ENCODE measurements at places on chromosomes 5 and 9.

DNA sequence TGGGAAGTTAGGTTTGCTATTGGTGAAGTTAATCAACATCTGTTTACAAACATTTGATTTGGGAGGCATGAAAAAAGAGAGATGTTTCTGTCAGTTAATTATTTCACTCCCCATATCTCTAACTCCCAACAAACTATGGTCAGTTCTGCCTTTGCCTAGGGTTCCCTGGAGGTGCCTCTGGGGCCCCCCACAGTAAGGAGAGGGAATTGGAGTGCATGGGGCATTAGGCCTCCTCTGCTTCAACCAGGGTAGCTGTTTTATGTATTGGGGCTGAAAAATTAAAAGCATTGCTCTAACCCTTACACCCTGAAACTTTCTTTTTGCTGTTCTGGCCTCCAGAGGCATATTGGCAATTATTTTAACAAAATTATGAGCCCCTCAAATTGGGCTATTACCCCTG, 32.3 kb downstream of the RUSC2 start:
- no peak for DNase-seq
- no peak overlapping the region for H3K4me3 ChIP-seq
- no peak overlapping the region for H3K27ac ChIP-seq
- H3K27me3 ChIP-seq: peaks cover 2% of the 10 kb centered on the region
- no peaks in the 10 kb centered on the region for H3K36me3 ChIP-seq
- peaks cover 13% of the 10 kb centered on the region for H3K4me1 ChIP-seq

GRCh38 chr9:115992834-115993233, 160.8 kb upstream of the PAPPA start:
- no peaks in the 10 kb centered on the region for H3K4me1 ChIP-seq
- DNase-seq: no peak
- no peak overlapping the region for H3K27ac ChIP-seq

DNA sequence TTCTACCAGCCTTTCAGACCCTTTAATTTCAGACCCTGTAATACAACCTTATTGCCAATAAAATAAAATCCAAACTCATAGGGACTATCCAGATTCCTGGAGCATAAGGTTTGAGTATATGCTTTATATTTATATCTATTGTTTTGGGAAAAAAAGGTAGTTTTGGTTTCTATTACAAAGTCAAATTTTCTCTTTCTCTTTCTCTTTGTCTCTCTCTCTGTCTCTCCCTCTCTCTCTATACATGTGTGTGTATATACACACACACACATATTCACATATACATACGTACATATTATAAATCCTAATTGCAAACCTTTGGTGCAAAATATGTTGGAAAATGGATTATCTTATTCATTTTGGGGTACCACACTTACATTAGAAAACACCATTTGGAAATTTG, 39.0 kb downstream of the TMEM232 start:
- no peaks in the 10 kb centered on the region for H3K27me3 ChIP-seq
- H3K27ac ChIP-seq: no peak overlapping the region
- no peak overlapping the region for H3K4me3 ChIP-seq
- H3K36me3 ChIP-seq: no peaks in the 10 kb centered on the region

GRCh38 chr9:81896070-81896469, 32.2 kb upstream of the SPATA31D4 start:
- no peak for DNase-seq
- H3K27ac ChIP-seq: no peak overlapping the region
- H3K4me1 ChIP-seq: peaks cover 3% of the 10 kb centered on the region
- H3K4me3 ChIP-seq: no peak overlapping the region
- peaks cover 2% of the 10 kb centered on the region for H3K27me3 ChIP-seq

DNA sequence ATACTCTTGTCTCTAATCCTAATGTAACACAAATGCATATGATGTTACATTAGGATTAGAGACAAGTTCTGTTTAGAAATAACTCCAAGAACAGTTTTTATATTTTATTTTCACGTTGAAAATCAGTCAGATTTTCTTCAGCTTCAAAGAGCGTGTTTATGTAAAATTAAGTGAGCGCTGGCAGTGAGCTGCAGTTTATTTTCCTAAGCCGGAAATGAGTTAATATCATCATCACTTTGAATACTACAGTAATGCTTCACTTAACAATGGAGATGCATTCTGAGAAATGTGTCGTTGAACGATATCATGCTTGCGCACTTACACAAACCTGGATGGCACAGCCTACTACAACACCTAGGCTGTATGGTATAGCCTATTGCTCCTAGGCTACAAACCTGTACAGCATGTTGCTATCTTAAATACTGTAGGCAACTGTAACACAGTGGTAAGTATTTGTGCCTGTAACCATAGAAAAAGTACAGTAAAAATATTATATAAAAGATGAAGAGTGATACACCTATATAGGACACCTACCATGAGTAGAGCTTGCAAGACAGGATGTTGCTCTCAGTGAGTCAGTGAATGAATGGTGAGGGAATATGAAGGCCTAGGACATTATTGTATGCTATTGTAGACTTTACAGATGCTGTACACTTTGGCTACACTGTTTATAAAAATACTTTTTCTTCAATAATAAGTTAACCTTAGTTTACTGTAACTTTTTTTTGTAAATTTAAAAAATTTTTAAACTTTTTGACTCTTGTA, 65.9 kb upstream of the C5orf46 start:
- H3K4me3 ChIP-seq: no peak overlapping the region
- no peaks in the 10 kb centered on the region for H3K27me3 ChIP-seq
- DNase-seq: no peak
- H3K27ac ChIP-seq: no peak overlapping the region

GRCh38 chr9:99762470-99762869, 59.2 kb upstream of the NR4A3 start:
- DNase-seq: no peak
- H3K36me3 ChIP-seq: no peaks in the 10 kb centered on the region
- no peak overlapping the region for H3K4me3 ChIP-seq

DNA sequence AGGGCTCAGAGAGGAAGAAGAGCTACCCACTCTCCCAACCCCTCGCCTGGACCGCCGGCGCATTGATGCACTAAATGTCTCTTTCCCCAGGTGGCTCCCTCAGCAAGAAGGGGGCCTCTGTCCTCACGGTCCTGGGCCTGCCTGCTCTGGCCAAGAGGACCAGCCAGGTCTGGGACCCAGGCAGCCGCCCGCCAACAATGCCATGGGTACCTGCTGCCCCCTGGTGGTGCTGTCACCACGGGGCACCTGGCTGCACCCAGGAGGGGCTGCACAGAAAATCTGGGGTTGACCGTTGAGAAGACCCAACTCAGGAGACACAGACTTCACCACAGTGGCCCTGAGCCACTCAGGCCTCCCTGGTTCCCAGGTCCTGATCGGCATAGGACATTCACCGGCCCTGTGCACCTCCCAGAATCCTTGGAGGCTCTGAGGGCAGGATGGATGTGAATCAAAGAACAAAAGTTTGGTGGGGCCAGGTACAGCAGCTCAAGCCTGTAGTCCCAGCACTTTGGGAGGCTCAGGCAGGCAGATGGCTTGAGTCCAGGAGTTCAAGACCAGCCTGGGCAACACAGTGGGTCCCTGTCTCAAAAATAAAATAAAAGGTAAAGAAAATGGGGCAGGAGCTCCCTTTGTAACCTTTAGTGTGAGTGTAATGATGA, 2.4 kb upstream of the VAV2 start:
- DNase-seq: peak; percentile 95
- no peak overlapping the region for H3K27ac ChIP-seq
- peaks cover 11% of the 10 kb centered on the region for H3K4me1 ChIP-seq
- no peaks in the 10 kb centered on the region for H3K27me3 ChIP-seq
- H3K36me3 ChIP-seq: no peaks in the 10 kb centered on the region

DNA sequence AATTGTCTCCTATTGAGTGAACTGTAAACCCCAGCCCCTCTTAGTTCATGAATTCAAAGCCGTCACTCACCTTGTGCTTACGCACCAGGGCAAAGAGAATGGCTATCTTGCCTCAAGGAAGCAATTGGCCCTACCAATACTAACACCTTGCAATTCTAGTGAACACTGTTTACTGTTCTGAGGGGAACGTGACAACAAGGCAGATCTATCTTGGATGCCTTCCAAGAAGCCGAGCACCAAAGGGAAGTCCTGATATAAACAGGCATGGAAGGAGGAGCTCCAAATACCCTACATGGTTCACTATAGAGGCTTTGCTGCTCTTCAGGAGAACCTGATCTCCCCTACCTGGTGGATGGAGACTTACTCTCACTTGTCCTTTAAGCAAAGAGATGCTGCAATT, 1.7 kb upstream of the PLPPR1 start:
- peaks cover 4% of the 10 kb centered on the region for H3K4me1 ChIP-seq
- no peak overlapping the region for H3K27ac ChIP-seq
- no peaks in the 10 kb centered on the region for H3K36me3 ChIP-seq
- DNase-seq: no peak
- H3K4me3 ChIP-seq: peak overlapping the region; percentile 72

DNA sequence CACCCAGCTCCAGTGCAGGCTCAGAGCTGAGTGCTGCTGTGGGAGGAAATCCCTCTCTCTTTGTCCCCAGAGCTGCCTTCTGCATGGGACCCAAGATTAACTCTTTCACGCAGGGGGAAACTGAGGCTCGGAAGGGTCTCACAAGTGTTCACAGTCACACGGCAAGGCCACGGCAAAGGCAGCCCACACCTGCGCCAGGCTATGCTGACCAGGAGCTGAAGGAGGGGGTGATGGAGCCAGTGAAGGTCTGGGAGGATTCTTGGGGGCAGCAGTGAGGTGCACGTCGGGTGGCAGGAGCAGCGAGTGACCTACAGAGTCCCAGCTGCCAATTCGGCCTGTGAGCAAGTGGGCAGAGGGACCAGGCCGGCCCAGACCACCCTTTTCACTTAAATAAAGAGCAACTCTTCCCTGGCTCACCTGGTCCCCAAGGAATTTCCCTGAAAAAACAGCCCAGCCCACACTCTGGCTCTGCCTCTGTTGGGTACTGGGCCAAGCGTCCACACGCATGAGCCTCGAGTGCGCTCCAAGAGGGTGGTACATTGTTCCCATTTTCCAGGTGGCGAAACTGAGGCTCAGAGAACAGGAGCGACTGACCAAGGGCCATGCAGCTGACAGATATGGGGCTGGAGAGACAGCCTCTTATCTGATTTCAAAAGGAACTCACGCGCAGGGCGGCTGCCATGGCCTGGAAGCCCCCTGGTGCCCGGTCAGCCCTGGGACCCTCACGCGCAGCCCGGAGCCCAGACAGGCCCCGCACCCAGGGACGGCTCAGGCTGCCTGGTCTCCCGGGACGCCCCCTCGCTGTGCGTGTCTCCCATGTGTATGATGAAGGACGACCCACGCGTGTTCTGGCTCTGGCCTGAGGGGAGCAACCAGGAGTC, 28.2 kb downstream of the SARDH start:
- no peak overlapping the region for H3K4me3 ChIP-seq
- peak; percentile 13 for DNase-seq
- peaks cover 21% of the 10 kb centered on the region for H3K4me1 ChIP-seq
- no peaks in the 10 kb centered on the region for H3K36me3 ChIP-seq
- peaks cover 6% of the 10 kb centered on the region for H3K27me3 ChIP-seq

All from glutamatergic neuron (in vitro differentiated cells).